SK-N-DZ (cell line): ENCODE measurements at places on chromosomes 13 and 19.

DNA sequence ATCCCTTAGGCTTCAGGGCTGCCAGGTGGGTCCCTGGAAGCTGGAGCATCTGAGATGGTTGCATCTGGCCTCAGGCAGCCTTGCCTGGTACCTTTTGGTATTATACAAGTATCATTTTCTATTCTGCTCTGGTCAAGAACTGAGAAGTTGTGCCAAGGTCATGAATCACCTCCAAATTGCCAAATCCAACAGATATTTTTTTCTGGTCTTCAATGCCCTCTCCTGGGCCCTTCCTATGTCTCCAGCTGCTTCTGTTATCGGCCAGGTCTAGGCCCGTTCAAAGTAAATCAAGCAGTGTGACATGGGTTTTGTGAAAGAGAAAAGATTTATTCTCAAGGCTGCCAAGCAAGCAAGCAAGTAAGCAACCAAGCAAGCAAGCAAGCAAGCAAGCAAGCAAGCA lies 271.1 kb upstream of the MAB21L1 start:
- no peak for DNase-seq

DNA sequence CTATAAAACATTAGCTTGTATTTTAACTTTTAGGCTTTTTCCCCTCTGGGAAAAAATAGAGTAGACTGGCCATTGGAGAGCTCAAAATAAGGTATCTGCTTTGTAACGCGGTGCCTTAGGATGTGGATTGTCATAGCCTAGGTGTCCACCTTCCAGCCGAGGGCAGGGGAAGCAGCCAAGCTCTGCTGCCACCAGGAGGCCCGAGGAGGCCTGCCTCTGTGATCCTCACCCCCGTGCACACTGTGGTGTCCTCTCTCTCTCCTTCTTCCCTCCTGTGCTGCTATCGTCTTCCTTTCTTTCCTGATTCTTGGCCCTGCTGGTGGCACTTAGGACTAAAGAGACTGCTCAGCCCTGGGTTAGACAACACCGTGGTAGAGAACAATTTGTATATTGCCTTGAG lies 11.3 kb downstream of the HNRNPM start:
- no peak for DNase-seq

DNA sequence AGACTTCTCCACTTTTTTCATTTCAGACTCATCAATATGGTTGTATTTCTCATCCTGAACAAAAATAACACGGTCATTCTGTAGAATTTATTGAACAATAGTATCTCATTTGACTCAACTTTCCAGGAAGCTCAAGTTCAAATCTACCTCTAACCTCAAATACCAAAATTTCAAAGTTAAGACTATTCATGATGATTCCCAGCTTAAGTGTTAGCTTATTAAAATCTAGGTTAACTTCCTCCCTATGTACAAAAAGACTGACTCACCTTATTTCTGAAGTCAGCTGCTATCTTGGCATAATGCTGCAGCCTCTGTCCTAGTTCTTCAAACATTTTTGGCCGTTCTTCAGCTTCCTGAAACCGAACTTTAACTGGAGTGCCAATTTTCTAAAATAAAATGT lies 23.2 kb downstream of the HSPH1 start:
- DNase-seq = no peak

DNA sequence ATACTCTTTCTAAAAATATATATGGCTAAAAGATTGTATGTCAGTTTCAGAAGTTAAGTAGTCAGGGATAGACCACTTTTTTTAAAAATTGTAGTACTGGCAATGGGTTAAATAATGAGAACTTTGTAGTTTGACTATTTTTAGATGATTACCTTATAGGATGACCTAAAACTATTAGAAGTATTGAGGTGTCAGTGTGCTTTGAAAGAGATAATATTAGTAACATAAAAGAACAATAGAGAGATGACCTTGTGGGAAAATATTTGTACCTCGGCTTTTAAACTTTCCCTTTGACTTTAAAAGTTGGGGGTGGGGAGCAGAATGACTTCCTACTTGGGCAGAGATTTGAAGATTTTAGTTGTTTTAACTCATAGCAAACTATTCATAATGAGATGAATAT lies 48.3 kb downstream of the SLAIN1 start:
- no peak for DNase-seq

- no peak for DNase-seq
These were observed 6.3 kb upstream of the NLRP2 start for GRCh38 chr19:54959840-54960239.

DNA sequence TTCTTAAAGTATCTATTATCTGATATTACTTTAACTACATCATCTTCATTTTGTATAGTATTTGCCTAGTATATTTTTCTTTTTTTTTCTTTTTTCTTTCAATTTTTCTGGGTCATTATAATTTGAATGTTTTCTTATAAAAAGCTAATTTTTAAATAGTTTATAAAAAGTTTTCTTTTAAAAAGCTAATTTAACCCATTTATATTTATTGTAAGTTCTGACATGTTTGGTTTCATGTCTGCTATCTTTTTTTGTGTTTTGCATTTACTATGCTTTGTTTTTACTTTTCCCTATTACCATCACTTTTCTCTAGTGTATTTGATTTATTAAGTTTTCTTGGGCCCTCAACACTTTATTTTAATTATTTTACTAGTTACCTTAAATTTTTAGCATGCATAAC lies 22.6 kb upstream of the RCBTB2 start:
- DNase-seq = no peak

DNA sequence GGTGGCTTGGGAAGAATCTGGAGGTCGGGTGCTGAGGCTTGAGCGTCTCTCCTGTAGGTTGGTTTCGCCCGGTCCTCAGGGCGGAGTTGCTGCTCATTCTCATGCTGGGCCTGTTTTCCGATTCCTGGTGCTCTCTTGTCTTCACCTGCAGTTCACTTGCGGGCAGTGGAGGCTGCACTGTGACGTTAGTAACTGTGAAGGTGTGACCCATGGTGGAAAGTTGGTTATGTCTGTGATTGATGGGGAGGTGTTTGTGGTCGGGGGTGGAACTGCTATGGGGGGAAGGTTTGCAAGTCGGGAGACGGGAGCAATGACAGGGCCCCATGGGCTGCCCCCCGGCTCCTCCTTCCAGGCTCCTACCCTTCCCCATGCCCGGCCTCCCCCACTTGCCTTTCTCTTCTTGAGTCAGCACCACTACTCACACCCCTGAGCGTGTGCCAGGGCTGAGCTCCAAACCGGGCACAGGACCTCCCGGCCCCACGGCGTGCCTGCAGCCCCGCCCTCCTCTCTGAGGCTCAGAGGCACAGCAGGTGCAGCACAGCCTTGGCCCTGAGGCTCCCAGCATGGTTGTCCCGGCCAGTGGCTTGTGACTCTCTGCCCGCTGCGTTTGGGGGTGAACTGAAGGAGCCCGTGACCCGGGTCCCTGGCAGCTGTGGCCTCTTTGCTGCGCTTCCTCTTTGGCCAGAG lies 79.1 kb downstream of the ATP11A start:
- DNase-seq = no peak

- DNase-seq = peak; percentile 55
These were observed at the start of gene ZFP28 for GRCh38 chr19:56538761-56539263. TSS of gene ZFP28 (plus strand) at chr19:56538948. CDS start at chr19:56539019, 71 bp downstream.

GRCh38 chr19:41945135-41945766 lies 13.9 kb downstream of the RABAC1 start:
- no peak for DNase-seq

DNA sequence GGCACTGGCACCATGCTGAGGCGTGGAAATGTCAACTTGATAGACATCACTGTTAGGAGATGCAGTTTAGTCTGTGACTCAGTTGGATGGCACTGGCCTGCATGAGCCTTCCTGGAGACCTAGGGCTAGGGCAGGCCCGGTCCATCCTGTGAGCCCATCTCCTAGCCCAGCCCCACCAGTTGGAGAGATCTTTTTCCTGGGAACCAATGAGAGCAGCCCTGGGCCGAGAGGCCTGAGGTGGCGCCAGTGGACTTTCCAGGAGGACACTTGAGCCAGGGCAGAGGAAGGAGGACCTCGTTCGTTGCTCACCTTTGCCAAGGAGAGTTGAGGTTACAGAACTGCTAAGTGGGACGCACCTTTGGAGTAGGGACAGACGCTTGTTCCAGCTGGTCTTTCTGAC lies 100.5 kb upstream of the TEX29 start:
- DNase-seq = no peak

- no peak for DNase-seq
These were observed 5.4 kb downstream of the FUT5 start for GRCh38 chr19:5864725-5865486.

DNA sequence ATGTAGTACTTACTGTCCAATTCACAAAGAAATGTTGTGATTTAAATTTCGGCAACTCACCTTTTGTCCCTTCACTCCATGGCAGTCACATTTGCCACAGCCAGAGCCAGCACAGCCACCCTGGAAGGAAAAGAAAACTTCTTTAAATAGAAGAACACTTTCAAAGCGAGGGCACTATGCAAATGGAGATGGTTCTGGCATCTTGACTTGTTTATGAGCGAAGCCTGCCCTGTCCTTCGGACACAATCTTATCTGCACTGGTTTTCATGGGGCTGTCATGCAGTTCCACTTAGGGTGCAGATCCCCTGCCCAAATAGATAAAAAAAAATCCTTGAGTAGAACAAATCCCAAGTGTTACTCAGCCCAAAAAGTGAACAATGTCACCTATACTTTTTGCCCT lies 64.3 kb downstream of the COL4A1 start:
- DNase-seq = no peak

DNA sequence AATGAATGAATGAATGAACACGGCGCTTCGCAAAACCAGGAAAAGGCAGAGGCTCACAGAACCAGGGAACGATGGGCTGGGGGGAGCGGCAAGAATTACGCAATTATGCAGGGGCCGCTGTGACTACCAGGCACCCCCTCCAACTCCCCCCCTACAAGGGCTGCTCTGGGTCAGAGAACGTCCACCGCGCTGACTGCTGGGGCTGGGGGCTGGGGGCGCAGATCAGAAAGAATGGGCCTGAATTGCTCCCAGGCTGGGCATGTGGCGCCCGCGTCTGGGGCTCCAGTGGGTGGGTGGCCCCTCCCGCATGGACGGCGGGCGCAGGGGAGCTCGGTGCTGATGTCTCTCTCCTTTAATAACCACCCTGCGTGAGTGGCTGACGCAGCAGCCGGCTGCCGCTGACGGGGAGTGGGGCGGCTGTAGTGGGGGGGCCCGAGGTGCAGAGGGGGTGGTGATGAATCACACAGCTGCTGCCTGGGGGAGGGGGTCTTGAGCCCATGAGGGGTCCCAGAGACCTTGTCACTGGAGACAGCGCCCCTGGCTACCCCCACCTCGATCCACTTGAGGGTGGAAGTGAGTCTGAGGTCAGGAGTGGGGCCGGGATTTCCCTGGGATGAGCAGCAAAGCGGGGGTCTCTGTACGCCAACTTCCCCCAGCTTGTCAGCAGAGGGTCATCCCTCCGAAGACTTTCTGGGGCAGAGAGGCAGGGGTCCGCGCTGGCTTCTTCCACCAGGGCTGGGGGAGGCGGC lies 1.5 kb upstream of the CIRBP start:
- DNase-seq = no peak

- DNase-seq = peak; percentile 57
These were observed at the start of gene BRD4 for GRCh38 chr19:15332311-15332996. TSS of gene BRD4 (minus strand) at chr19:15332539. CDS start at chr19:15273099, 59,440 bp downstream.

DNA sequence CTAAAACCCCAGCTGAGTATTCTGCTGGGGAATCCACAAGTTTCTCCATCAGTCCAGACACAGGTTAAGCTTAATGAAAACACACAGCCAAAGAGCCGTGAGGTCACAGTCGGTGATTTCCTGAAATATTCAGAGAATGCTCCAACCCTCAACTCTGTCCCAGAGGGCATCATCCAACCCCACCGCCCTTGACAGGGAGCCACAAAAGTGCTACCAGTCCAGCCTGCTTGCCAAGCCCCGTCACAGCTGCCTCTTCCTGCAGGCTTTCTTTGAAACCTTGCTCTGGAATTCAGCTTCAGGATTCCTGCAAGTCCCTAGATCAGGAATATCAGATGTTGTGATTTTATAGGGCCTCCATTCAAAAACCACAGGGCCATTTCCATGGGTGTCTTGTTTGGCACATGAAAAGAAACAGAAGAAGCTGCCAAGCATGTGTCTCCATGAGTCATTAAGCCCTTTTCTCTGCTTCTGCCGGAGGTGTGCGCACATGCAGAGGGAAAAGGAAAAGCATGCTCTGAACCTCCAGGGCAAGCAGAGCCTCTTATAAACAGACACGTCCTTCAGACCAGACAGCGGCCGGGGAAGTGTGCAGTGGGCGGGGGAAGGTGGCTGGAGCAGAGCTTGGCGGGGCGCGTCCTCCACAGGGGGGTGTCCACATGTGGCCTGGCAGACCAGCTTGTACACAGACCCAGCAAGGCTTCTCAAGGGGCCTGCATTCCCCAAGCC lies 164.7 kb downstream of the KATNAL1 start:
- DNase-seq = peak; percentile 37

DNA sequence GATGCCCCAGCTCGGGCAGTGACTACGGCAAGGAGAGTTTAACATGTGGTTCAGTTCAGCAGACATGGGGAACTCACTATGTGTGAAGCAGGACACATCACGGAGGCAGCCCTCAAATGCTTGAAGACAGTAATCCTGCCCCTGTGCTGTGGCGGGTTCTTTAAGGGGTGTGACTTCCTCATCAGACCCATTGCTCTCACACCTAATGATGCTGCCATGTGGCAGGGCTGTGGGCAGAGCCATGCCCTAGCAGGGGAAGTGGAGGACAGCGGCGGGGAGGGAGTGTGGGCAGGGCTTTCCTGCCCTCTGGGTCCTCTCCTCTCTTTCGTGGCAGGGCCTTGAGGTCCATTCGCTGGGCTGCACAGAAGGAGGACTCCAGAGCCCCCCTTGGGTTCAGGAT lies 131.1 kb upstream of the GJB6 start:
- no peak for DNase-seq

- DNase-seq = no peak
These were observed 23.5 kb upstream of the LAIR1 start for GRCh38 chr19:54387991-54388801.

- DNase-seq = peak; percentile 35
These were observed 13.6 kb upstream of the ICAM3 start for GRCh38 chr19:10352764-10353671.

GRCh38 chr13:109162248-109163036 lies 533.0 kb downstream of the MYO16 start:
- no peak for DNase-seq

GRCh38 chr13:41700790-41701310 lies 243.5 kb downstream of the RGCC start:
- DNase-seq = no peak

GRCh38 chr19:8615813-8616596 lies 5.5 kb upstream of the ADAMTS10 start:
- DNase-seq = peak; percentile 29
